GM23248 (cell line): ENCODE measurements at places on chromosomes 1 and 21. TPM values are rescaled to one million over a fixed set of nuclear protein-coding genes. Genes with fewer than 3 reads are reported as not detected.

DNA sequence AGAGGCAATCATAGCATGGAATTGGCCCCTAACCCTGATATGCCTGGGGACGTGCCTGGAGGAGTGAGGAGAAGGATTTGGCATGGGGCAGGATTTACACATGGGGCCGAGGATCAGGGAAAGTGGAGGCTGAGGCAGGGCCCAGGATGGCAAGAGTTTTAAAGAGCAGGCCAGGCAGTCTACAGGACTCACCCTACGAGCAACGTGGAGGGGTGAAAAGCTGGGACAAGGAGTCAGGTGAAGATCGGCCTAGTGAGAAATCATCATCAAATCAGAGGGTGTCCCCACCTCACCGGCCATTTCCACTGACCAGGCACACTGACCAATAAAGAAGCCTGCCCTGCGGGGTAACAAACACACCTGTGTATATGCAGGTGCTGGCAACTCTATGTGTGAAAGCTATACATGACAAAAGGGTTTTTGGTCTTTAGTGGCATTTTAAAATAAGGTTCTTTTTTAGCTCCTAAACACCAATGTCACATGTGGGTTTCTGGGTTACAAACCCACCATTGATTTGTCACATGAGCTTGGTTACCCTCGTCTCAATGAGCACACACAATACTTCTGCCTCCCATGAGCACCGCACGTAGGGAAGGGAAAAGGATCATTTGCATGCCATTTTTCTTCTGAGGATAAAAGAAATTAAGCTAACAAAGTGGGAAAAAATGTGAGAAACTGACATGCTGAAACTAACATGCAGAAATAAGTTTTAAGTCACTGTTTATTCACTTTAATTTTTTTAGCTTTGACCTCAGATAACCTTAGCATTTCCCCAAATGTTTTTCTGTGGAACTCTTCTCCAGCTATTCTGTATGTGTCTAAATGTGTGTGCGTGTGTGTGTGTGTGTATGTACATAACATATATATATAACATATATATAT lies 168.1 kb upstream of the EDN2 start:
- DNase-seq, result no peak

GRCh38 chr21:27152996-27153395 lies 186.1 kb upstream of the ADAMTS5 start:
- peak; percentile 5 for DNase-seq

The HJV gene
- not detected in 2 replicates for polyA plus RNA-seq

The RBP7 gene
- 0.33 TPM in 1 of 2 replicates, not detected in the other for polyA plus RNA-seq

DNA sequence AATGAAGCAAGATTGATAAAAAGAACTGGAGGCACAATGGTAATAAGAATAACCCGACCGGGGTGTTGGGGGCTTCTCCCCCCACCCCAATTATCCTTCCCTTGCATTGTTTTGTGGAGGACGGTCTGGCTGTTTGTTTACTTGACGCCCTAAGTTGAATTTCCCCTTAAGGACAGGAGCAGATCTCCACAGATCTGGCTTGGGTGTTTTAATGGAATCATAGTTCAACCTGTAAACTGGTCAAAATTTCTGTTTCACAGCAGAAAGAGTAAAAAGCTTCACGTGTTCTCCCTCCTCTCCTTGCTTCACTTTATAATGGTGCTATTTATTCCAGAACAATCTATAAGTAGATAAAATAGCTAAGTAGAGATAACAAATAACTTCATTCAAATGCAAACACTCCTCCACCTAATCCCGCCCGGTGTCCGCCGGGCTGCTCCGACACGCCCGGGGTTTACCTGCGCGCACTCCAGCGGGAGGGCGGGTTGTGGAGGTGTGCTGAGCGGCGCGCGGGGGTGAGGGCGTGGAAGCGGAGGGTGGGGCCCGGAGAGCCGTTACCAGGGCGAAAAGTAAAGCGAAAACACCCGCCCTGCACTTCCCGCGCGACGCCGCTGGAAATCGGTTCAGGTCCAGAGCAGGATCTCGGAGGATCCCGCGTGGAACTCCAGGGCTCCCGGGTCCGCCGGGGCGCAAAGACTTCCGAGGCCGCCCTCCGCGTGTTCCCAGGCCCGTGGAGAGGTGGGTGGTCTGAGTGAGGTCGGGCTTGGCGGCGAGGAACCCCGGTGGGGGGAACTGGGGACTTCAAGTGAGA lies 2.0 kb upstream of the ATF3 start:
- peak; percentile 42 for DNase-seq

The H6PD gene
- 14.5 and 16.1 TPM in 2 replicates for polyA plus RNA-seq

- DNase-seq, result peak; percentile 14
These were observed 17.9 kb downstream of the KDM1A start for GRCh38 chr1:23037081-23037740.

- peak; percentile 93 for DNase-seq
These were observed 152.2 kb downstream of the CLEC20A start for GRCh38 chr1:178344513-178345091.

The COL8A2 gene
- 2.9 and 3.2 TPM in 2 replicates for polyA plus RNA-seq

- peak; percentile 25 for DNase-seq
These were observed 6.1 kb downstream of the PRDM2 start for GRCh38 chr1:13706046-13706445.
